ENCODE measurements at places on chromosomes 6 and 20.
A peak's percentile ranks its signal among the peaks of the same experiment; 100 is the strongest.

DNA sequence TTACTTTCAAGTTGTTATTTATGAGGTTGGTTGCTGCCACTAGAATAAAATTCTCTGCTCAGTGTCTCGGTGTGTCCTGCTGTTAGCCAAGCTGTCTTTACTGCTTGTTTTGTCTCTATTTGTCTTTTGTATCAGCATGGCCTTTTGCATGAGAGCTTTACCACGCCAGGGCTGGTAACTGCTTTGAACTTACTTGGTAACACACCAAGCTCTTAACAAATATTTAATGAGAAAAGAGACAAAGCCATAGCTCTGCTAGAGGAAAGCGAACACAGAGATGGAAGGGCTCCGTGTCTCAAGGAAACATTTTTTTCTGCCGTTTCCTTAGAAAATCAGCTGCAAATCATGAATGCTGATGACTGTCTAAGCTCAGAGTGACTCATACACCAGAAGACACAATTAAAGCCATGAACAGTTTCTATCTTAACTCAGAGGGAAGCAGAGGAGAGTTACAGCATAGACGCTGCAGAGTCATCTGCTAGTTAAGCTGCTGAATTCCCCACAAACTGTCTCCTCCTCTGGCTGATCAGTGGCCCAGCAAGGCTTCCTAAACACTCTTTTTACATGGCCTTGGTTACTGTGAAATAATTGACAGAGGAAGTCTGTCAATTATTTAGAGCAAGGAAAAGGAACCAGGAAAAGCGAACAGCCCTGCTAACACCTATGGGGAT is 44.8 kb downstream of the AGPAT4 start:
- DNase-seq: peak; percentile 86

GRCh38 chr20:10611357-10611756 is 62.4 kb downstream of the JAG1 start:
- DNase-seq: peak; percentile 70

- no peak for DNase-seq
Observed at GRCh38 chr20:32753731-32754130, 8.5 kb upstream of the DNMT3B start.

GRCh38 chr6:163323705-163324104 is 90.8 kb upstream of the QKI start:
- DNase-seq: no peak

DNA sequence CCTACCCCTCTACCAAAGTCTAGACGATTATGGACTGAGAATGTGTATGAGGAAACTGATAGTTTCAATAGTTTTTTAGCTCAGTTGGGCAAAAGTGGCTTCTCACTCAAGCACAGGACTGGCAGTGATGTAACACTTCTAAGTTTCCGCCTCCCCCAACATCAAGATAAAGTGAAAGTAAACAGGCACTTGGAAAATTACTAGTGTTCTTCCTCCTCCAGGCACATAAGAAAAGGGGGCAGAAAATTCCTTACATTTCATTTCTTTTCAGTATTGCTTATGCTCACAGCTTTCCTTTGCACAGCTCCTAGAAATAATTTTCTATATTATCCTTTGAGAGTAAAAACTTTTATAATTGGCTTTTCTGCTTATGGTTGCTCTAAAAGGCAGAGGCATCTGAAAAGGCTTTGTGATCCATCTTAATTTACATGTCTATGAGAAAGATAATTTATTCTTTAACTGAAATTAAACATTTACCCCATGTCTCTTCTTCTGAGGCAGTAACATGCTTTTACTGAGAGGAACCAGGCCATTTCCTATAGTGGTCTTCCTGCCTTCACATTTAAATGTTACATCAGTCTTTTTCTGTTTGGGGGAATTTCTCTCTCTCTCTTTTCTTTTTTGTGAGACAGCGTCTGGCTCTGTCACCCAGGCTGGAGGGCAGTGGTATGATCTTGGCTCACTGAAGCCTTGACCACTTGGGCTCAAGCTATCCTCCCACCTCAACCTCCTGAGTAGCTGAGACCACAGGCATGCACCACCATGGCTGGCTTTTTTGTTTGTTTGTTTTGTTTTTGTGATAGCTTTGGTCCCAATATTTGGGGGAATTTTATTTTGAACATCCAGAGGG is 65.0 kb upstream of the EEF1A1 start:
- peak; percentile 64 for DNase-seq

GRCh38 chr6:133016631-133017030 is 202.3 kb downstream of the RPS12 start:
- no peak for DNase-seq

- DNase-seq: peak; percentile 15
Observed at GRCh38 chr6:163688739-163689362, 274.3 kb downstream of the QKI start.

DNA sequence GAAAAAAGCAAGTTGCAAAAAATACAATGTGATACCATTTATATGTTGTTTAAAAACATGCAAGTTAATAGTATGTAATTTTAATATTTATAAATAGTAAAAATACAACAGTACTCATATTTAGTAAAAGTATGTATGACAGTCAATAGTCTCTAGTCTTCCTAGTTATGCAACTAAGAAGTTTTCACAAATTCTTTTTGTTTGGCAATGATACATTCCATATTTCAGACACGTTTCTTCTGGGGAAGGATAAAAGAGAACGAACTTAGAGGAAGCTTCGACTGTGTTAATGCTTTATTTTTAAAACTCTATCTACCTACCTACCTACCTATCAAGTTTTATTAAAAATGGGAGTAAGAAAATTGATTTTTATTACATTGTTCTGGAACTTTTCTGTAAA is 77.7 kb downstream of the UBE3D start:
- DNase-seq: no peak

- DNase-seq: peak; percentile 52
Observed at GRCh38 chr20:5448449-5449118, 131.8 kb upstream of the PROKR2 start.

DNA sequence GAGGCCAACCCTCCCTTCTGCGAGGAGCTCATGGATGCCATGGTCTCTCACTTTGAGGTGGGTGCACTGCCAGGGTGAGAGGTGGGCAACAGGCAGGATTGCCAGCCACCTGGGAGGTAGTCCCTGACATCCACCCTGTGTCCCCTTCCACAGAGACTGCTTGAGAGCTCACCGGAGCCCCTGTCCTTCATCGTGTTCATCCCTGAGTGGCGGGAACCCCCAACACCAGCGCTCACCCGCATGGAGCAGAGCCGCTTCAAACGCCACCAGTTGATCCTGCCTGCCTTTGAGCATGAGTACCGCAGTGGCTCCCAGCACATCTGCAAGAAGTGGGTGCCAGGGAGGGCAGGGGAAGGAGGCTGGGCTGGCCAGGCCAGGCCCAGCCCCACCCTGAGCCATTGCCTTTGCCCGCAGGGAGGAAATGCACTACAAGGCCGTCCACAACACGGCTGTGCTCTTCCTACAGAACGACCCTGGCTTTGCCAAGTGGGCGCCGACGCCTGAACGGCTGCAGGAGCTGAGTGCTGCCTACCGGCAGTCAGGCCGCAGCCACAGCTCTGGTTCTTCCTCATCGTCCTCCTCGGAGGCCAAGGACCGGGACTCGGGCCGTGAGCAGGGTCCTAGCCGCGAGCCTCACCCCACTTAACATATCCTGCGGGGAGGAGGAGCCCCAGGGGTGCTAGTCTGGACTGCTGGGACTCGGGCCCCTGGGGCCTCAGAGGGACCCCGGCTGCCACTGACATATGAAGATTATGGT is 12.8 kb downstream of the PCIF1 start:
- no peak for DNase-seq

- no peak for DNase-seq
Observed at GRCh38 chr20:62265365-62265764, 27.0 kb downstream of the OSBPL2 start.

GRCh38 chr20:2131366-2131765 is 29.7 kb downstream of the STK35 start:
- peak; percentile 80 for DNase-seq
